Immature natural killer cell (primary cell): ENCODE measurements at places on chromosomes 3 and 15.

GRCh38 chr3:67648701-67649100, 5.7 kb downstream of the SUCLG2 start:
- no peak overlapping the region for H3K4me3 ChIP-seq
- no peak for DNase-seq
- peaks cover 64% of the 10 kb centered on the region for H3K4me1 ChIP-seq
- peaks cover 11% of the 10 kb centered on the region for H3K36me3 ChIP-seq
- H3K27ac ChIP-seq = no peak overlapping the region

DNA sequence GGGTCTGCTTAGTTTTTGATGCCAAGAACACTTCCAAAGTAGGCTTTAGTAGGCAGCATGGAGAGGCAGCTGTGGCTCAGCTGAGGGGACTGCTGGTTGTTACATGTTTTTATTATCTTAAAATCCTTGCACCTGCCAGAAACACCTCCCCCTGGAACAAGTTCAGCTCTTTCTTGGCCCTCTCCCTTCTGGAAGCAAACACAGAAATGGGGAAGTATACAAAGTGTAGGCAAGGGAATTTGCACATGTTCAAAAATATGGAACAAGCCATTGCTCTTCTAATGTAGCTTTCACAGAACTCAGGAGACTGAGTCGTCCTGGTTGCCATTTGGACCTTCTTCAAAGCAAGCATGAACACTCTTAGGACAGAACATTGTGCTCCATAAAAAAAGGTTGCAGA, 169.1 kb upstream of the SEMA6D start:
- H3K27ac ChIP-seq = no peak overlapping the region
- no peaks in the 10 kb centered on the region for H3K36me3 ChIP-seq
- no peak for DNase-seq
- H3K27me3 ChIP-seq = no peaks in the 10 kb centered on the region
- peaks cover 7% of the 10 kb centered on the region for H3K4me1 ChIP-seq

- no peak for DNase-seq
- no peaks in the 10 kb centered on the region for H3K4me1 ChIP-seq
- no peaks in the 10 kb centered on the region for H3K36me3 ChIP-seq
- peaks cover 2% of the 10 kb centered on the region for H3K27me3 ChIP-seq
Measured at GRCh38 chr3:94184781-94185180, 121.9 kb downstream of the NSUN3 start.

GRCh38 chr15:43093026-43093425, 12.8 kb downstream of the UBR1 start:
- no peak overlapping the region for H3K27ac ChIP-seq
- no peak overlapping the region for H3K4me3 ChIP-seq
- peaks cover 45% of the 10 kb centered on the region for H3K4me1 ChIP-seq
- no peak for DNase-seq
- H3K27me3 ChIP-seq = no peaks in the 10 kb centered on the region
- peaks cover 10% of the 10 kb centered on the region for H3K36me3 ChIP-seq

GRCh38 chr3:45628746-45629145, 34.2 kb downstream of the LIMD1 start:
- H3K27ac ChIP-seq = peak overlapping the region; percentile 0
- H3K4me3 ChIP-seq = no peak overlapping the region
- H3K27me3 ChIP-seq = no peaks in the 10 kb centered on the region
- DNase-seq = no peak
- H3K36me3 ChIP-seq = no peaks in the 10 kb centered on the region
- H3K4me1 ChIP-seq = peaks cover 44% of the 10 kb centered on the region

- H3K4me3 ChIP-seq = no peak overlapping the region
- no peak overlapping the region for H3K27ac ChIP-seq
- peaks cover 1% of the 10 kb centered on the region for H3K27me3 ChIP-seq
Measured at GRCh38 chr3:159189994-159190669, 388.3 kb downstream of the MFSD1 start.

DNA sequence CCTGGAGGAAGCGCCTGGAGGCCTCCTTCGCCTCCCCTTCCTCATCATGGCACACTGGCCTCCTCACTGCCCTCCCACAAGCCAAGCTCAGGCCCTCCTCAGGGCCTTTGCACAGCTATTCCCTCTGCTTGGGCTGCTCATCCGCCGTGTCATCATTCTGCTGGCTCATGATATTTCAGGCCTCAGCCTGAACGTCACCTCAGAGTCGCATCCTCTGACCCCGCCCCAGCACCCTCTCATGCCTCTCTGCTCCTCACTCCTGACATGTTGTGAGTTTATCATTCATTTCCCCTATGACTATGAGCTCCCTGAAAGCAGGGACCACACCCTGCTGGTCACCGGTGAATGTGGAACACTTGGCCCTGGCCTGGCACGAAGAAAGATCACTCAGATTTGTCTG, 20.7 kb upstream of the POC1A start:
- no peak overlapping the region for H3K4me3 ChIP-seq
- no peak for DNase-seq
- no peaks in the 10 kb centered on the region for H3K4me1 ChIP-seq
- no peak overlapping the region for H3K27ac ChIP-seq

DNA sequence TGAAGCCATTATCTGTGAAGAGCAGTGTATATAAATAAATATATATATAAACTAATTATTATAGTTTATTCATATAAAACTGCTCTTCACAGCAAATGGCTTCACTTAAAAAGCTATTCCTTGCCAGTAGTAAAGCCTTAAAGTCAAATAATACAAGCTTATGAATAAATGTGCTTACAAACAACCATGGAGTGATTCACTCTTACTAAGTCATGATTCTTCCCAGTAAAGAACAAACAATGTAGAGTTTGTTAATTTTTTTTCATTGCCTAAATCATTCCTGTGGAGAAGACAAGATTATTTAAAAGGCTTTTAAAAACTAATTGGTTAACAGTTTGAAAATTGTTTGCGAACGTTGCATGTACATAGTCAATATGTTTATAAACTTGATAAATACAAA, 140.7 kb downstream of the PLCH1 start:
- peaks cover 8% of the 10 kb centered on the region for H3K27me3 ChIP-seq
- peaks cover 17% of the 10 kb centered on the region for H3K4me1 ChIP-seq
- no peaks in the 10 kb centered on the region for H3K36me3 ChIP-seq
- no peak overlapping the region for H3K4me3 ChIP-seq
- no peak for DNase-seq
- H3K27ac ChIP-seq = no peak overlapping the region

DNA sequence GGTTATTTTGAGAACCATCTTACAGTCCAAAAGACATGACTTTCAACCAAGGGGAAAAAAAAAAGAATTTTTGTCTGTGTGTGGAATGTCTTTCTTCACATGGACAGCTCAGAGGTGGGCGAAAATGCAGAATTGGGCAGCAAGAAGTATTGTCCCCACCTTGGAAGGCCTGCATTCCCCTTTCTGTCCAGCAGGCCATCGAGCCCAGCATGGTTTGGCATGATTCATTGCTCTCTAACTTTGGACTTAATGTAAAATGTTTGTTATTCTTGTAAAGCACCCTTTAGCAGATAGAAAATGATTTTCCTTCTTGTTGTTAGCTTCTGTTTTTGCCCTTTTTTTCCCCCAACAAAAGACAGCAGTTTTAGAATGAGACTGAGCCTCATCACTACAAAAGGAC, 12.4 kb downstream of the MYO1E start:
- H3K27me3 ChIP-seq = peaks cover 1% of the 10 kb centered on the region
- H3K4me1 ChIP-seq = peaks cover 9% of the 10 kb centered on the region
- peaks cover 11% of the 10 kb centered on the region for H3K36me3 ChIP-seq
- no peak for DNase-seq
- no peak overlapping the region for H3K4me3 ChIP-seq

DNA sequence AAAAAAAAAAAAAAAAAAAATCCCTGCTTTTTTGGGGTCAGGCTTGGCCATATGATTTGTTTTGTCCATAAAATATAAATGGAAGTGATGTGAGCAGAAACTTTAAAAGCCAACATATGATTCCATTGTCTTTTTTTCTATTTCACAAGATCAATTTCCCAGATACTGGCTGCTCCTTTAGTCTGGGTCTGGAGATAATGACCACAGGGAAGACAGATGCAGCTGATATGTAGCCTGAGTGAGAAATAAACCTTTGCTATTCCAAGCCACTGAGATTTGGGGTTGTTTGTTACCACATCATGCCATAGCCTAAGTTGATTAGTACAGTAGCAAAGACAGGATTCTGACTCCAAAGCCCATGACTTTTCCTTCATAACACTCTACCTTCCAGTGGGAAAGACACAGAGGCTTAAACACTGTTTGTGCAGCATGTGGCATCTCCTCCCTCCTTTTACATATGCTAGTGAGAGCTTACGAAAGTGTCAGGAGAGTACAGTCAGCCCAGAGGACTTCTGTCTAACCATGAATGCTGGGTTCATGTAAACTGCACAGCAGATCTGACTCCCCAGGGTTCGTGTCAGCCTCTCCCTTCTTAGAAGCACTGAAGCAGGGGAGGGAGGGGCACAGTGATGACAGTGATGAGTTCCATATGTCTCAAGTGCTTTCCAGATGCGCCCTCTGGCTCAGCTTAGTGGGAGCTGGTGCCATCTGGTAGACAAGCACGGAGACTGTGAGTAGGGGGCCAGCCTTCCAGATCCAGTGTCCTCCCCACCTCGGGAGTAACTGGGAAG, 36.7 kb upstream of the SLC7A14 start:
- no peaks in the 10 kb centered on the region for H3K4me1 ChIP-seq
- no peak for DNase-seq
- no peak overlapping the region for H3K4me3 ChIP-seq
- H3K36me3 ChIP-seq = no peaks in the 10 kb centered on the region
- H3K27ac ChIP-seq = no peak overlapping the region
- H3K27me3 ChIP-seq = no peaks in the 10 kb centered on the region

- H3K27ac ChIP-seq = peak overlapping the region; percentile 91
- peaks cover 72% of the 10 kb centered on the region for H3K4me1 ChIP-seq
- H3K27me3 ChIP-seq = no peaks in the 10 kb centered on the region
- no peaks in the 10 kb centered on the region for H3K36me3 ChIP-seq
- DNase-seq = peak; percentile 63
Measured at GRCh38 chr15:91942720-91943394, 89.3 kb downstream of the SLCO3A1 start.

- no peak overlapping the region for H3K27ac ChIP-seq
- H3K4me1 ChIP-seq = no peaks in the 10 kb centered on the region
- no peak for DNase-seq
- H3K4me3 ChIP-seq = no peak overlapping the region
- peaks cover 4% of the 10 kb centered on the region for H3K36me3 ChIP-seq
Measured at GRCh38 chr3:59392116-59392515, 342.3 kb upstream of the CFAP20DC start.

DNA sequence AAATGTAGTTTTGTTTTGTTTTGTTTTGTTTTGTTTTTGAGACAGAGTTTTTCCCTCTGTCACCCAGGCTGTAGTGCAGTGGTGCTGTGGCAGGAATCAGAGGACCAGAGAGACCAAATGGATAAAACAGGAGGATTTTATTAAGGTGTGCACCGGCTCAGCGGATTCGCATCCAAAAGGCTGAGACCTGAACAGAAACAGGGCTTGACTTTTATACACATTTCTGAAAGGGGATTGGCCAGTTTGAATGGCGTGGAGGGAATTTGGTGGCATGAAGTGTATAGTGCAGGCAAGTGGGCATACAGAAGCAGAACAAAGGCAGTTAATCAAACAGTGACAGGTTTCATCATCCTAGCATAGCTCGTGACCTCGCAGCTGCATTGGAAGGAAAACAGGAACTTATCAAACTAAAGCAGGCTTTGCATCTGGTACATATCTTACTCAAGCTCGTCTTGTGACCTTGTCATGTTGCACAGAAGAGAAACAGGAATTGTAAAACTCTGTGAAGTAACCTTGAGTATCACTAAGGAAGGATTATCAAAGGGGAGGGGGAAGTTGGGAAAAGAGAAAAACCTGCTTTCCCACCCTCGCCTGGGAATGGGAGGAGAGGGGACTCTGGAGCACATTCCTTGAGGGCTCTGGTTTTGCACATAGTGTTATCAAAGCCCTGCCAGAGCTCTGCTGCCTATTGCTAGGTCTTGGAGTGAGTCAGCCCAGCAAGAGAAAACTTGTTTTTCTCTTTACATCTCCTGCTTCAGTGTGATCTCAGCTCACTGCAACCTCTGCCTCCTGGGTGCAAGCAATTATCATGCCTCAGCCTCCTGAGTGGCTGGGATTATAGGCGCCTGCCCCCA, 38.5 kb downstream of the C3orf62 start:
- no peak for DNase-seq
- H3K4me3 ChIP-seq = no peak overlapping the region
- peaks cover 3% of the 10 kb centered on the region for H3K27me3 ChIP-seq
- no peaks in the 10 kb centered on the region for H3K4me1 ChIP-seq
- H3K36me3 ChIP-seq = no peaks in the 10 kb centered on the region
- no peak overlapping the region for H3K27ac ChIP-seq

DNA sequence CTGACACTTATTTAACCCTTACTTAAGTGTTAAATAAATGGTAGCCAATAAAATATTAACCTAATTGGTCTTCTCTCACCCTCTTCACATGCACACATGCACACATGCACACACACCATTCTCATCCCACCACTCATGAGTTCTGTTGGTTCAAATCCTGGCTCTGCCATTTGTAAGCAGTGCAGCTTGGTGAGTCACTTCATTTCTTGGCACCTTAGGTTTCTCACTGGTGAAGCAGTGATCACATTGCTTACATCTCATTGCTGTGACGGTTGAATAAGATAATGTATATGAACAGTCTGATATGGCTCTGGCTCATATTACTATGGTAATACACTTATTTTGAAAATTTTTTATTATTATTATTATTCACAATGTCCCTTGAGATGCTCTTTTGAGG, 33.8 kb downstream of the RIOX2 start:
- H3K4me3 ChIP-seq = no peak overlapping the region
- DNase-seq = no peak
- no peaks in the 10 kb centered on the region for H3K4me1 ChIP-seq
- H3K27me3 ChIP-seq = no peaks in the 10 kb centered on the region
- no peak overlapping the region for H3K27ac ChIP-seq

GRCh38 chr3:49498239-49498638, 28.2 kb downstream of the DAG1 start:
- DNase-seq = no peak
- peaks cover 6% of the 10 kb centered on the region for H3K36me3 ChIP-seq
- no peak overlapping the region for H3K4me3 ChIP-seq
- peaks cover 27% of the 10 kb centered on the region for H3K4me1 ChIP-seq
- no peak overlapping the region for H3K27ac ChIP-seq
- H3K27me3 ChIP-seq = no peaks in the 10 kb centered on the region

DNA sequence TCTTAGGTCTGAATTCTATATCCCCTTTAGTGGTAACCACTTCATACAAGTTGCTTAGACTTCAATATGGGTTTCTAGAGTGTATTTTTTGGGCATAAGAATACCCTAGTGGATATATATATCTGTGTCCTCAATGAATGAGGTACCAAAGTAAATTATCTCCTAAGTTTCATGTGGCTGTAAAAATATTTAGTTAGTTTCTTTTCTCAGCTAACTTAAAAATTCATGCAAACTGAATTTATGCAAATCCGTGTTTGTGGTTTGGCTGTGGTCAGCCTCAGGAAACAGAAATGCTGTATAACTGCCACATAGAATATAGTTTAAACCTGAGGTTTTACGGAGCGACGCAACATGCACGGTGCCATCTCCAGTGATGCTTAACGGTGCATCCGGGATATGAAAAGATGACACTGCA, 80.3 kb downstream of the PEX5L start:
- H3K36me3 ChIP-seq = no peaks in the 10 kb centered on the region
- no peak overlapping the region for H3K4me3 ChIP-seq
- H3K27ac ChIP-seq = no peak overlapping the region
- peaks cover 10% of the 10 kb centered on the region for H3K4me1 ChIP-seq
- peaks cover 3% of the 10 kb centered on the region for H3K27me3 ChIP-seq
- no peak for DNase-seq
